Non-pigmented ciliary epithelial cell (primary cell): ENCODE measurements at places on chromosomes 6 and 20.

- DNase-seq, result no peak
These were observed 128.9 kb upstream of the SHLD1 start for GRCh38 chr20:5621305-5621704.

DNA sequence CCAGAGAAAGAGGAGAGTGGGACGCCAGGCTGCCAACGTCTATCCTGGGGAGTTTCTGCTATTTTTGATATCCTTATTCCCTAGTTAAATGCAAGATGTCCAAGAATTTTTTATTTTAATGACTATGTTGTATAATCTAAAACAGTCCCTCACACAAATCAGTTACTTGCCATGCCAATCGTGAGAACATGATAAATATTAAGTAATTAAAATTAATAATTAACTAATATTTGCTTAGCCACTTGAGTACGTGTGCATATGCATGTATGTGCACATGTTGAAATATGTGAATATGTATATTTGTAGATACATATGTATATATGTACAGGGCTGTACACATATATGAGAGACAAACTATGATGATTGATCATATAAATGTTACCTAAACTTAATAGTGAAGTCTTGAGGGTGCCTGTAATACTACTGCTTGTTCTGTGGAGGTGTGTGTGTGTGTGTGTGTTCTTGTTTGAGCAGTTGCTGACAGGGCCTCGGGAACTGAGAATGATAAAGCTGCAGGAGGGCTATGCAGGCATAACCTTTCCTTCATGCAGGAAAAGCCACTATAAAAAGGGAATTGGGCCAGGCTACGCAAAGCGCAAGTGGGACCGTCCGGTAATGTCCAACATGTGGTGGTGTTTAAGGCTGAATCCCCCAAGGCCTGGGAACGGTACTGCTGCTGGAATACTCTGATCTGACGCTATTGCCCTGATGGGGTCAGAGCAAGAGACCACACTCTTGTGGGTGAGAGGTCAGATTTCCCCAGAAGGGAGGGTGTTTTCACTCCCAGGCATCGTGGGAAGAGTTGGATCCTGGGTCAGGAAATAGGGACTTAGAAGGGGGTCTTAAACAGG lies 148.3 kb upstream of the TBX18 start:
- DNase-seq, result no peak

- DNase-seq, result no peak
These were observed 95.4 kb downstream of the MAP3K5 start for GRCh38 chr6:136696783-136697364.

DNA sequence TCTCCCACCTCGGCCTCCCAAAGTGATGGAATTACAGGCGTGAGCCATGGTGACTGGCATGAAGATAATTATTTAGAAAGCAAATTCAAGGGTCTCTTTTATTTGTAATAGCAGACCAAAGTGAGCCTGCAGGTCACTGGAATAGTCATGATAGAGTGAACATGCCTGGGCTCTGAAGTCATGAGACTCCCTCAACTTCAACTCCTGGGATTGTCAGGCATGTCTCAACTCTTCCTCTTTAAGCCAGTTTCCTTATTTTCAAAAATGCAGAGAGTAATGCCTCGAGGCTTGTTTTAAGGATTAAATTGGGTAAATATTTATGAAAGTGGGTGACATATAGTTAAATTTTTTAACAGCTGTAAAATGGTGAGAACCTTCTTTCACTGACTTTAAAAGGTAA lies 22.7 kb upstream of the HECA start:
- no peak for DNase-seq
